Endothelial cell of umbilical vein (primary cell): ENCODE measurements at places on chromosomes 16 and 17. TPM values are rescaled to one million over a fixed set of nuclear protein-coding genes. Genes with fewer than 3 reads are reported as not detected.

The BAHCC1 gene
- total RNA-seq, result 10.3 and 11.6 TPM in 2 replicates

The KRT16 gene
- not detected in 2 replicates for total RNA-seq

The FLOT2 gene
- 131 and 169 TPM in 2 replicates for total RNA-seq

The OTOA gene
- 0.22 TPM in 1 of 2 replicates, not detected in the other for total RNA-seq

DNA sequence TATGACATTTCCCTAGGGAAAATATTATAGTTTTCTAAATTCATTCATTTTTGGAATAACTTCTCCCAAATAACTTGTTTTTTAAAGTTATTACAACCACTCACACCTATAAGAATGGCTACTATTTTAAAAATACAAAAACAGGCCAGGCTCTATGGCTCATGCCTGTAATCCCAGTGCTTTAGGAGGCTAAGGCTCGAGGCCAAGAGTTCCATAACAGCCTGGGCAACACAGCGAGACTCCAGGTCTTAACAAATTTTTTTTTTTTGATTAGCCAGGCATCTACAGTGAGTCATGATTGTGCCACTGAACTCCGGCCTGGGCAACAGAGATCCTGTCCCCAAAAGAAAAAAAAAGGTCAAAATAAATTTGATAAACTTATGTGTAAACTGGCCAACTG lies 43.6 kb upstream of the YPEL2 start:
- H3K27ac ChIP-seq, result peak overlapping the region; percentile 92
- DNase-seq, result no peak
- H3K4me3 ChIP-seq, result no peak overlapping the region
- no peaks in the 10 kb centered on the region for H3K27me3 ChIP-seq
- no peaks in the 10 kb centered on the region for H3K36me3 ChIP-seq
- H3K4me1 ChIP-seq, result peaks cover 17% of the 10 kb centered on the region

- H3K27ac ChIP-seq, result no peak overlapping the region
- peak; percentile 11 for DNase-seq
- H3K27me3 ChIP-seq, result no peaks in the 10 kb centered on the region
Observed at GRCh38 chr16:56743840-56744239, 13.9 kb downstream of the NUP93 start.

DNA sequence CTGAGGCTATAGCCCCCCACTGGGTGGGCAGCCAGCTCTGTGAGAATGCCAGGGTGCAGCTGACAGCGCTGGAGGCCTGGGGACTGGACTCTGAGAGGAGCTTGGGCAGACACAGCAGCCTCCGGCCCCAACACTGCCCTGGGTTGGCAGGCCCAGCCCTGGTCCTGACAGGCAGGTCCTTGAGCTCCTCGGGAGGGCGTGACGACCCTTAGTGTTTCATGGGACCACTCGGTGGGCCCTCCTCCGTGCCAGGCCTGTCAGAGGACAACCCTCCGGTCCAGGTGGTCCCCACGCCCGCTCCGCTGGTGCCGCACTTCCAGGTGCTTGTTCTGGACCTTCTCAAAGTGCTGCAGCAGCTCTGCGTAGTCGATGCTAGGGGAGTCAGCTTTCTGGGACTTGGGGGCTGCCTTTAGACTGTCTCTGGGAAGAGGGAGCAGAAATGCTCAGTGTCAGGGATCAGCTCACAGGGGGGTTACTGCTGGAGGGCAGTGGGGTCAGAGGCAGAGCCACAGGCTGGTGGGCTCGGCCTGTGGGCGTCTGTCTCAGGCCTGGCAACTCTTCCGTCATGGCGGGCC lies 1.9 kb upstream of the MTSS2 start:
- no peak for DNase-seq
- peaks cover 3% of the 10 kb centered on the region for H3K36me3 ChIP-seq
- H3K27ac ChIP-seq, result peak overlapping the region; percentile 9

DNA sequence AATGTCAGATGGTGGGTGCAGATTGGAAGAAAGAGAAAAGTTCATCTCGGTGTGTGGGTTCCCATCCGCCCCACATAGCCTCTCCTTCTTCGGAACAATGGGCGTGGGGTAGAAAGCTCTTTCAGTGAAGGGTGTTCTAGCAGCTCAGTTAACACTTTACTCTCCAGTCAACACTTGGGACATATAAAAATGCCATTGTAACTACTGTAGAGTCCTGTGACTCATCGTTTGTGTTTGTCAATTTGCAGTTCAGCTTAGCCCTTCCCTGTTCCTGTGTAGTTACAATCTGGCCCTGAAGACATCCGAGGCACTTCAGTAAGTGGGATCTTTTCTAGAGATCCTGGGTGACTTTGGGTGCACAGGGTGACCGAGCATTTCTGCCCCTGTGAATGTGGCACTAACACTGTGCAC lies 11.5 kb upstream of the CLEC18C start:
- peak; percentile 60 for DNase-seq
- H3K27ac ChIP-seq, result no peak overlapping the region
- H3K4me1 ChIP-seq, result peaks cover 9% of the 10 kb centered on the region
- H3K4me3 ChIP-seq, result no peak overlapping the region
- H3K36me3 ChIP-seq, result peaks cover 37% of the 10 kb centered on the region
- H3K27me3 ChIP-seq, result no peaks in the 10 kb centered on the region

DNA sequence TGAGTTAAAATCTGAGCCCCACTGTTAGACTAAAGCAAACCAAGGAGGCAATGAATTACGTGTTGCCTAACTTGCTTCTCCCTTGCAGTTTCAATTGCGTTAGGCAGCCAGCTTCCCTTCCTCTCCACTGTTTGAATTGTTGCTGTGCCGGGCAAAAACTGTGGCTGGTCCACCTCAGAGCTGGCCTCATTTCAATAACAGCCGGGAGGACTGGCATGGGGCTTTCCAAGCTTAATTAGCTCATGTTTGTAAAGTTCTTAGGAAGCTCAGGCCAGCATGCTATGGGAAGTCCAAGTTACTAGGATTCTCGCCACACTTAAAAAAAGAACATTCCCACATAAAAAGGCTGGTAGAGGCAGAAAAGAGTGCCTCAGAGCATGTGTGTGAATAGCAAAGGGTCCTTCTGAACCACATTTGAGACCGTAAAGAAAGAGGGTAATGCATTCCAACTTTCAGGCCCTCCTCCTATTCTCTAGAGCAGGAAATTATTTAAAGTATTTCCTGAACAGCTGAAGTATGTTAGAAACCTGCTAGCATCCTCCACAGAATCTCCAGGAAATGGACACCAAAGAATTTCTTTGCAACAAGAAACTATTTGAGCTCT lies 79.0 kb upstream of the SMURF2 start:
- H3K36me3 ChIP-seq, result no peaks in the 10 kb centered on the region
- H3K27ac ChIP-seq, result peak overlapping the region; percentile 91
- peak; percentile 90 for DNase-seq
- H3K4me3 ChIP-seq, result peak overlapping the region; percentile 27

- no peak overlapping the region for H3K4me3 ChIP-seq
- peaks cover 20% of the 10 kb centered on the region for H3K36me3 ChIP-seq
- H3K27me3 ChIP-seq, result no peaks in the 10 kb centered on the region
- no peak for DNase-seq
Observed at GRCh38 chr16:1687427-1688316, 9.6 kb downstream of the JPT2 start.

DNA sequence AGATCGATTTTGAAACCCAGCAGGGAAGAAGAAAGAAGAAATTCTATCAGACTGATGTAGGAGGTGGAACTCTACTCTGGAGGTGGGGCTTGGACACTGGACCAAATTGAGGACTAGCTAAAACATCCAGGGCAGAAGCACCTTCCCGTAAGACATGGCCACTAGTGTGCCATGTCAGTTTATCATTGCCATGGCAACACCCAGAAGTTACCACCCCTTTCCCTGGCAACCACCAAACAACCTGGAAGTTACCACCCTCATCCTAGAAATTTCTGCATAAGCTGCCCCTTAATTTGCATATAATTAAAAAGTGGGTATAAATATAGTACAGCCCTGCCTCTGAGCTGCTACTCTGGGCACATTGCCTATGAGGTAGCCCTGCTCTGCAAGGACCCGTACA lies 66.7 kb downstream of the NACA2 start:
- H3K36me3 ChIP-seq, result no peaks in the 10 kb centered on the region
- no peak overlapping the region for H3K27ac ChIP-seq
- H3K27me3 ChIP-seq, result peaks cover 2% of the 10 kb centered on the region

DNA sequence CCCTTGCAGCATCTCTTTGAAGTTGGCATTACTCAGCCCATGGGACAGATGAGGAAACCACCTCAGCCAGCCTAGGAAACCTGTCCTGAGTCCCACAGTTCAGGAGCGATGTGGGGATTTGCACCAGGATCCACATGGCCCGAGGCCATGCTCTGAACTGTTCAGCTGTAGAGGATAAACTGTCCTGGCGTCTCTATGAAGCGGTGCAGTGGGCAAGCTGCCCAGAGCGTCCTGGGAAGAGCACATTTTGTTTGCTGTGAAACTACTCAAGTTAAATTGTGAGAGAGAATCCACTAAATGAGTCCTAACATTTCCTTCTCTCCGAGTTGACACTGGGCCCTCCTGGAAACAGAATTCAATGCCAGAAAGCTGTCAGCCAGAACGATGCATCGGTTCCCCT lies 276.6 kb upstream of the TNRC6C start:
- H3K4me1 ChIP-seq, result no peaks in the 10 kb centered on the region
- DNase-seq, result no peak
- H3K36me3 ChIP-seq, result no peaks in the 10 kb centered on the region
- no peak overlapping the region for H3K27ac ChIP-seq
- H3K27me3 ChIP-seq, result no peaks in the 10 kb centered on the region

DNA sequence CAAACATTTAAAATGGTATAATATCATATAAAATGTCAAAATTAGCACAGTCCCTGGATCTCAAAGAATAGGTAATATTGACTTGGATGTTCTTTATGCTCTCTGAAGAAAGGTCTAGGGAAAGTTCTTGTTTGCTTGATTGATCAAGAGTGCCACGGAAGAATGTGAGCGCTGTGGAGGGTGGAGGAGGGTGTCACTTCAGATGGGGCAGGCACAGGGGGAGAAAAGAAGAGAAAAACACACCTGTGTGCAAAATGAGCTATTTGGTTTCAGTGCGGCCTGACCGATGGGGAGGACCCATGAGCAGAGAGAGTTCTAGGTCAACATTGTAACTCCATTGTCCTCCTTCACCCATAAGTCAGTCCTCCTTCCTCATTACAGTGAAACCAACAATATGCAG lies 8.8 kb upstream of the VPS4A start:
- no peak overlapping the region for H3K27ac ChIP-seq
- H3K4me1 ChIP-seq, result peaks cover 21% of the 10 kb centered on the region
- no peaks in the 10 kb centered on the region for H3K27me3 ChIP-seq
- H3K36me3 ChIP-seq, result peaks cover 6% of the 10 kb centered on the region

- no peaks in the 10 kb centered on the region for H3K36me3 ChIP-seq
- H3K4me1 ChIP-seq, result no peaks in the 10 kb centered on the region
- H3K4me3 ChIP-seq, result no peak overlapping the region
- no peak overlapping the region for H3K27ac ChIP-seq
- peak; percentile 44 for DNase-seq
Observed at GRCh38 chr16:15765880-15766279, 90.9 kb downstream of the MYH11 start.

GRCh38 chr16:89924297-89924924 lies 1.3 kb downstream of the TUBB3 start:
- H3K27ac ChIP-seq, result no peak overlapping the region
- peak; percentile 16 for DNase-seq
- peaks cover 25% of the 10 kb centered on the region for H3K4me1 ChIP-seq

GRCh38 chr17:77772899-77773358 lies 185.6 kb upstream of the TNRC6C start:
- no peaks in the 10 kb centered on the region for H3K4me1 ChIP-seq
- DNase-seq, result no peak
- no peaks in the 10 kb centered on the region for H3K27me3 ChIP-seq
- no peak overlapping the region for H3K4me3 ChIP-seq
- H3K27ac ChIP-seq, result no peak overlapping the region

GRCh38 chr16:22787466-22788192 lies 26.3 kb upstream of the HS3ST2 start:
- H3K27ac ChIP-seq, result no peak overlapping the region
- H3K36me3 ChIP-seq, result no peaks in the 10 kb centered on the region
- no peaks in the 10 kb centered on the region for H3K4me1 ChIP-seq
- DNase-seq, result no peak
